ENCODE measurements at places on chromosomes 1 and 21.

DNA sequence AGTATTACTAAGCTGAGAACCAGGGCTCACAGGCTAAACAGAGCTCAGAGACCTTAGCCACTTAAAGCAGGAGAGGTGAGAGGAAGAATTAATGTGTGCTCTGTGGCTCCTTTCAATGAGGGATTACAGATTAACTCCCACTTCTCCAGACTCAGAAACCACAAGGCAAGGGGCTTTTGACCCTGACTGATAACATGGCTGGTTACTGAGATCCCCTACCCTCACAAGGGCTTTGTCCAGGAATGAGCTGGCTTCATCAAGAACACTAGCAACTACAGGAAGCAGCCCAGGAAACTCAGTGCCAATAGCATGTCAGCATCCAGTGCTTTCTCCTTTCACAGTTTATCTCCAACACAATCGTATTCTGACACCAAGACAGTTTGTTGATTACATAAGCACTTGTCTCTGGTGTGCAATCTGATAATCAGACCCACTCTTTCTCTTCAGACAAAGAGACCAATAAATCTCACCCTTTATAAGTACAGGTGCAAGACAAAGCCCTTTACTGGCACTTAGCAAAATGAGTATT is 38.8 kb downstream of the ERI3 start:
- DNase-seq = no peak

GRCh38 chr1:56216218-56216617 is 363.1 kb downstream of the PLPP3 start:
- DNase-seq = no peak

GRCh38 chr1:167789501-167789900 is 67.7 kb downstream of the MPZL1 start:
- DNase-seq = no peak

DNA sequence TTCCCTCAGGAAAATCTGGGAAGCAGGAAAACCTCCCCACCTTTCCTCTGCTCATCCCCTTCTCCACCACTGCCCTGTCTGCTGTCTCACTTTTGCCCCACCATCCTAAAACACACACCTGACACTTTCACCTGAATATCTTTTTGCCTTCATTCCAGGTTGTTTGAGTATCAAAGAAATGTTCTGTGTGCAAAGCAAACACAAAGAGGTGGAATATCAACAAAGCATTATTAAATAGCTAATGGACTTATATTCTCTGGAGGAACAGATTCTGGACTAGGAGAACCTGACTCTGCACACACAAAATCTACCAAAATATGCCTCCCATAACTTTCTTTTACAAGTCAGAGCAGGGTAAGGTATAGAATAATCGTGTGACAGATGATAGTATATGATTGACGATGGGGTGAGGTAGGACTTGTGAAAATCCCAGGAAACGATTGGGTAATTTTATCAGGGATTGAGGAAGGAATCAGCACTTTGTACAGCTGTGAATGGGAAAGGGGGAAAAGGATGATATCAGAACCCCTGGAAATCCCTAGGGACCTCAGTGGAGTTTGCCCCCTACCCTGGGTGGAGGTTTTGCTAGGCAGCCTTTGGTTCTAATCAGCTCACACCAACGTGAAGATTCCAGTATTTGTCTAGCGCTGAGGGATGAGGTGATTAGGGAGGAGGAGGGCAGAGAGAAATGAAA is 87.7 kb downstream of the PROX1 start:
- DNase-seq = no peak

- DNase-seq = no peak
Observed at GRCh38 chr1:25360596-25361581, 22.8 kb downstream of the TMEM50A start.

- no peak for DNase-seq
Observed at GRCh38 chr1:19074902-19075721, 118.6 kb upstream of the IFFO2 start.

- no peak for DNase-seq
Observed at GRCh38 chr1:14320518-14320917, 278.0 kb upstream of the KAZN start.

DNA sequence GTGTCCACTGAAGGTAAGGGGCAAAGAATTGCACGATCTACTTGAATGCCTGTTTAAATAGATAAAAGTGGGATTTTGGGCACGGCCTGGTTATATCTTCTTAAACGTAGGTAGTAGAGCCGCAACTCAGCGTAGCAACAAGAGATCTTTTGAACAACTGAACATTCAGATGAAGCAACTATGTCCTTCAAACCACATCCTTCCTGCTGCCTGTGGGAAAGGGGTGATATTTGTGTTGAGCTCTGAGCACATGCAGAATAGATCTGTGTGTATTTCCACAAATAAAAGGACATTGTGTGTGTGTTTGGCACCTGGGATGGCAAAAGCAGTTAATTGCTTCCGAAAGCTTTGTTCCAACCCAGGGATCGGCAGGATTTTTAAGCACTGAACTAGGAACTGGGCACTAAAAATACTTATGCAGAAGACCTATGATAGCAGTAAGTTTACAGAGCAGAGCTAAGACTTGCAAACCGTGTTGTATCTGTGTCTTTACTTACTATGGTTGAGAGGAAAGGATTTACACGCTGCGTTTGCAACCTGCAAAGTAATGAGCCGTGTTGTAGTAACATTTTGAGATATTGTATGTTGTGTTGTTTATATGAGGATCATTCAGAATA is 333.4 kb downstream of the CHRM3 start:
- peak; percentile 37 for DNase-seq

DNA sequence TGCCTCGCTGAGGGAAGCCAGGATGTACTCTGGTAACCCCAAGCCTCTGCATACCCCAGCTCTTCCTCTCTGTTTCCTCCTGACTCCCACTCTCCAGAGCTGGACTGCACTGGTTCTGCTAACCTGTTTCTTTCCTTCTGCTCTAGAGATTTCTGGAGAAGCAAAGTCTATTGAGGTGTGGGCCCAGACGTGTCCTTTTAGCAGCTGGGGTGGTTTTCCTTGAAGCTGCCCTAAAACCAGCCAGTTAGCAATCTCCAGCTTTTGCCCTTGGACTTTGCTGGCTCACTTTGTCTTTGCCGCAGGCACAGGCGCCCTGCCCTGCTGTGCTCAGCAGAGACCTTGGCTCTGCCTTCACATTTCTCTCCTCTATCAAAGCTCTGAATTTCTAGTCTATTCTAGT is 171.8 kb upstream of the IVNS1ABP start:
- DNase-seq = no peak

- DNase-seq = peak; percentile 6
Observed at GRCh38 chr1:246329900-246330299, 177.2 kb downstream of the SMYD3 start.

- DNase-seq = no peak
Observed at GRCh38 chr1:97654876-97655585, 265.8 kb downstream of the DPYD start.

DNA sequence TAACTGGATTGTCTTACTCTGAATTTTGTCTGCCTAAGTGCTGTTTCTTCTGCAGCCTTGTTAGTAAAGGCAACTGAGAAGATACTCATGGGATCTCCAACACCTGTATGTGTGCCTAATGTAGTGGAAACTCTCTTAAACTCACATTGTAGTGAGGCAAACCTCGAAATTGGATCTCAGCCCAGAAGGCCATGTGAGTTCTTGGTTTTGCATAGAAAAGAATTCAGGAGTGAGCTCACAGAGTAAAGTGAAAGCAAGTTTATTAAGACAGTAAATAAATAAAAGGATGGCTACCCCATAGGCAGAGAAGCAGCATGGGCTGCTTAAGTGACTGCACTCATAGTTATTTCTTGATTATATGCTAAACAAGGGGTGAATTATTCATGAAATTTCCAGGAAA is 1344.7 kb downstream of the NCAM2 start:
- no peak for DNase-seq

GRCh38 chr1:159869173-159869572 is 6.7 kb upstream of the VSIG8 start:
- DNase-seq = no peak

GRCh38 chr1:54610601-54611580 is 12.4 kb downstream of the FAM151A start:
- DNase-seq = no peak

DNA sequence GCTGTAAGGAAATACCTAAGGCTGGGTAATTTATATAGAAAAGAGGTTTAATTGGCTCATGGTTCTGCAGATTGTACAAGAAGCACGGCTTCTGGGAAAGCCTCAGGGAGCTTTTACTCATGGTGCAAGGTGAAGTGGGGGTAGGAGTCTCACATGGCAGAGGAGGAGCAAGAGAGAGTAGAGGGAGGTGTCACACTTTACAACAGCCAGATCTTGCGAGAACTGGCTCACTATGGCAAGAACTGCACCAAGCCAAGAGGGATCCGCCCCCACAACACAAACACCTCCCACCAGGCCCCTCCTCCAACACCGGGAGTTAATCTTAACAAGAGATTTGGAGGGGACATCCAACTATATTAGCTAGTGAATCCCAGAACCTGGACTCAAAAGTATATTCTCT is 135.4 kb upstream of the SOD1 start:
- no peak for DNase-seq

- DNase-seq = no peak
Observed at GRCh38 chr1:36323636-36324352, at the start of gene EVA1B. TSS of gene EVA1B (minus strand) at chr1:36323645. CDS start at chr1:36323037, 608 bp downstream.

GRCh38 chr1:1402072-1402900 is 3.2 kb upstream of the CCNL2 start:
- no peak for DNase-seq

GRCh38 chr1:171852272-171852671 is 11.0 kb downstream of the DNM3 start:
- no peak for DNase-seq

GRCh38 chr1:67792103-67792502 is 41.2 kb downstream of the GNG12 start:
- no peak for DNase-seq

- no peak for DNase-seq
Observed at GRCh38 chr1:17207966-17208418, 3.1 kb downstream of the PADI1 start.

GRCh38 chr1:195831789-195832188 is 776.5 kb downstream of the KCNT2 start:
- DNase-seq = no peak

DNA sequence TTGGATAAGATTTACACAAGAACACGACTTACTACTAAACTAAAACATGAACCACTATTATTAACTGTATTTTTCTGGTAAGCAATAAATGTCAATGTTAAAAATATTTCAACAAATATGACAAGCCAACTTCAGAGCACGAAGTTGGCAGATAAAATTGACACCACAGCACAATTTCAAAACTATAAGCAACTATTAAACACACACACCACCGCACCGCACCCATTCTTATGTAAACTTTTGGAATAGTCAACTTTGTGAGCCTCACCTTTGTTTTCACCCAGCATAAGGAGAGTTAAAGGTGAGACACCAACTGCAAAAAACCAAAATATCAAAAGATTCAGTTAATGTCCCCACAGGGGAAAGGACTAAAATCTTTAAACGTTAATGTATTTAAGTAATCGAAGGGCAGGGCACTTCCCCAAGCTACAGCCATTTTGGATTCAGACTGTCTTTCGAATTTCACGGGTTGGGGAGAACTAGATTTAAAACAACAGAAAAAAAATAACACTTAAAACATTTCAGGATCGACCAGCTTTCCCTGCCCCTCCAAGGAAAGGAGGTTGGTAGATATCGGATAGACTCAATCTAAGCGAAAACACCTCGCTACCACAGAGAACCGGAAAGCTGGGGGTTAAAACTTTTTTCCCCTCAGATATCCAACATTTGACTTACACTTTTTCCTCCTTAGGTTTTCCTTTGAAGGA is 872 bp downstream of the GPBP1L1 start:
- no peak for DNase-seq

GRCh38 chr1:8739377-8739776 is 78.1 kb downstream of the RERE start:
- no peak for DNase-seq

- DNase-seq = no peak
Observed at GRCh38 chr1:106876384-106876783, 180.1 kb upstream of the PRMT6 start.

- no peak for DNase-seq
Observed at GRCh38 chr1:17365293-17365692, 6.7 kb upstream of the PADI6 start.

- no peak for DNase-seq
Observed at GRCh38 chr1:224435999-224436398, 1.4 kb upstream of the WDR26 start.

DNA sequence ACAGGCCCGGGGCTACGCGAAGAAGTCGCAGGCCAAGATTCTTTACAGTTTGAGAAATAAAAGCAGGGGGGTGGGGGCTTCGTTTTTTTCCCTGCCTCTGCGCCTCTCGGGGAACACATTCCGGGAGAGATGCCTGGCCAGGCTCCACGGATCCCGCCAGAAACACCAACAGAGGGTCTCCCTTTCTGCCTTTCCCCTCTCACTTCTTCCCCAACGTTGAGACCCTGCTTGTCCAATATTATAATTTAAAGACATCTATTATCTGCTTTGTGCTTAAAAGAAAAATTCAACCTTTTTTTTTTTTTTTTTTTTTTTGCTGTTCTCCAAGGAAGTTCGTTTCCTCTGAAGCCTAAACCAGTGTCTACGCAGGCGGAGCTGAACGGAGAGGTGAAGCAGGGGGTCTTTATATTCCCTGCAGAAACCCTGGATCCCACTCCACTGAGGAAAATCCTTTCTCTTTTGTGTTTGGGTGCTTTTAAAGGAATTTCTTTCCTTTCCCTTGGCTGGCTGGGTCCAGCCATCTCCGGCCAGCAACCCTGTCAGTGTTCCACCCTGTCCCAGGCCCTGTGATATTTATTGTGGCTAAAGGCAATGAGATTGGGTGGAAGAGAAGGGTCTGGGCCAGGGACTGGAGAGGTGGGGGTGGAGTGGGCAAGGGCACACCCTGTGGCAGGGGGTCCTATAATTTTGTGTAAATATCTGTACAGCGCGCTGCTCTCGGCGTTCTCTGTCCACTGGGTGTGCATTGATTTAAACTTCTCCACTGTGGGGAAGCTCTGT is 2.2 kb downstream of the FOXD2 start:
- no peak for DNase-seq

DNA sequence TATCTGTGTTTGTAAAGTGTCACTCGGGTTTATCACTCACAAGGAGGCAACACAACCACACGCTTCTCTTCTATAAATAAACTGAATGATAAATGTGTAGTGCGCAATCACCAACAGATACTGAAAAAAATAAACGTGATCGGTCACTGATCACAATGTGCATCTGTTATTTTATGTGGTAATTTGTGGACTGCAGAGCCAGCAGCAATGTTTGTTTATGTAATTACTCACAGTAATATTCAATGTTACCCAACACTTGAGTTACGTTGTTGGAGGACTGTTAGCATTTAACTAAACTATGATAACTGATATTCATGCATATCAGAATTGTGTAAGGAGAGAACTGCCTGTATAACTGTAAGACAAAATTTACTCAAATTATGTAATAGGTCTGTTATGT is 129.6 kb downstream of the USH2A start:
- no peak for DNase-seq

GRCh38 chr1:3060601-3061551 is 8.1 kb upstream of the PRDM16 start:
- DNase-seq = no peak

- DNase-seq = no peak
Observed at GRCh38 chr21:20627594-20627993, 370.6 kb upstream of the NCAM2 start.

GRCh38 chr1:71240656-71241055 is 159.8 kb upstream of the ZRANB2 start:
- DNase-seq = no peak

Measured in activated CD4-positive, CD25-positive, alpha-beta regulatory T cell treated with anti-CD3 and anti-CD28 coated beads, Interleukin-2, amount 50 U/mL, for 16 hours (primary cell).